ENCODE measurements at places on chromosomes 5 and 9.

DNA sequence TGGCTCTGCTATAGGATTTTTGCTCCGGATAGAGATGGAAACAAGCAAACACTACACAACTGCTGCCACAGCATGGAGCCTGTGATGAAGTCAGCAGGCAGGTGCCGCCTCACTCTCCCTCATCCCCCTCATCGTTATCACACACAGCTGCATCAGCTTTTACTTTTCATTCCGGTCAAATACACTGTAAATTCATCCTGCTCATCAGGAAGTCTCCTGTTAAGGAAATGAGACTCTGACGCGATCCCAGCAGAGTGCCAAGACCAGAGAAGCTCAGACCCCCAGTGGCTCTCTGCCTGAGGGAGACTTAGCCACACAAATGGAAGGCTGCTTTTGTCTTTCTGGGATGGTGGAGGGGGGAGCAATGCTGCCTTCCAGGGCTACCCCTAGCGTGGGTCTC, 270.2 kb downstream of the ELAVL2 start:
- peak; percentile 21 for DNase-seq

GRCh38 chr9:131410044-131410491, 16.2 kb downstream of the PRRC2B start:
- no peak for DNase-seq

GRCh38 chr5:129082225-129083136, 12.1 kb upstream of the ISOC1 start:
- DNase-seq = no peak

GRCh38 chr5:125198270-125198974, 452.0 kb upstream of the ZNF608 start:
- DNase-seq = no peak

GRCh38 chr5:9337928-9338595, 207.8 kb downstream of the SEMA5A start:
- DNase-seq = peak; percentile 90
